ENCODE measurements at places on chromosomes 2 and 18. TPM values are rescaled to one million over a fixed set of nuclear protein-coding genes. Genes with fewer than 3 reads are reported as not detected.

The NEU4 gene
- total RNA-seq: 5.4 TPM

The SPP2 gene
- total RNA-seq: not detected

GRCh38 chr2:222561817-222562645 lies 93.9 kb downstream of the FARSB start:
- no peak overlapping the region for H3K27ac ChIP-seq
- no peak overlapping the region for H3K4me3 ChIP-seq
- H3K36me3 ChIP-seq: no peaks in the 10 kb centered on the region
- no peak for DNase-seq
- no peaks in the 10 kb centered on the region for H3K27me3 ChIP-seq
- no peaks in the 10 kb centered on the region for H3K4me1 ChIP-seq

GRCh38 chr2:225074919-225075681 lies 32.8 kb upstream of the DOCK10 start:
- H3K36me3 ChIP-seq: no peaks in the 10 kb centered on the region
- no peaks in the 10 kb centered on the region for H3K27me3 ChIP-seq
- no peak overlapping the region for H3K4me3 ChIP-seq

- H3K27ac ChIP-seq: peak overlapping the region; percentile 100
- H3K27me3 ChIP-seq: no peaks in the 10 kb centered on the region
- DNase-seq: no peak
- no peaks in the 10 kb centered on the region for H3K36me3 ChIP-seq
Measured at GRCh38 chr2:237695201-237695780, 67.9 kb downstream of the LRRFIP1 start.

The ZSWIM2 gene
- total RNA-seq: not detected

GRCh38 chr2:128585706-128586105 lies 267.0 kb upstream of the HS6ST1 start:
- H3K27me3 ChIP-seq: peaks cover 6% of the 10 kb centered on the region
- no peak overlapping the region for H3K27ac ChIP-seq
- no peaks in the 10 kb centered on the region for H3K36me3 ChIP-seq
- DNase-seq: peak; percentile 26

The MAL gene
- total RNA-seq: 42.8 TPM

DNA sequence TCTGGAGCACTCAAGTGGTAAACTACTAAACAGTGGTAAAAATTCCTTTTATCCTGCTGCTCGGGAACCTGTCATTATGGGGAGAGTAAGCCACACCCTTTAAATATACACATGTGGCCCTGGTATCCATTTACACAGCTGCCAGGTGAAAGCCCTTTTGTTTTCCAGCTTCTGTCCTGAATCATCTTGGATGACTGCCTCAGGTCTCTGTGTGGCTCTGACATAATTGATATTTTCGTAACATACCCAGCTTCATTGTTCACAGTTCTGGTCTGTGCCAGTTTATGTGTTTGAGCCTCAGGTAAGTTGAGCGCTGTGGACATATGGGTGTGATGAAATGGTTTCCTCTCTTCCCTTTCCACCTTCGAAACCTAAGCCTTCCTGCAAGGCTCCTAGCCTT lies 15.7 kb upstream of the TTC39C start:
- H3K27me3 ChIP-seq: no peaks in the 10 kb centered on the region
- no peaks in the 10 kb centered on the region for H3K36me3 ChIP-seq
- no peak overlapping the region for H3K27ac ChIP-seq
- peaks cover 18% of the 10 kb centered on the region for H3K4me1 ChIP-seq
- H3K4me3 ChIP-seq: no peak overlapping the region

- no peak overlapping the region for H3K4me3 ChIP-seq
- no peaks in the 10 kb centered on the region for H3K27me3 ChIP-seq
- H3K36me3 ChIP-seq: no peaks in the 10 kb centered on the region
- H3K27ac ChIP-seq: no peak overlapping the region
Measured at GRCh38 chr2:161754379-161754778, 130.2 kb downstream of the SLC4A10 start.

All from esophagus muscularis mucosa (tissue), 4 donors.